ENCODE measurements at places on chromosomes 2 and 18. TPM values are rescaled to one million over a fixed set of nuclear protein-coding genes. Genes with fewer than 3 reads are reported as not detected.

LHCGR gene
- 0.92 TPM for total RNA-seq

MYL12A gene
- total RNA-seq = 219 TPM

IL1B gene
- 0.76 TPM for total RNA-seq

RHBDD1 gene
- 32.0 TPM for total RNA-seq

GLI2 gene
- total RNA-seq = 28.6 TPM

CCDC178 gene
- 0.74 TPM for total RNA-seq

CFAP221 gene
- 1.6 TPM for total RNA-seq

CCDC148 gene
- 3.1 TPM for total RNA-seq

UPP2 gene
- not detected for total RNA-seq

SCYGR4 gene
- total RNA-seq = not detected

ALLC gene
- total RNA-seq = not detected

REG1B gene
- total RNA-seq = not detected

HMSD gene
- total RNA-seq = 4.5 TPM

L3MBTL4 gene
- total RNA-seq = 4.6 TPM

MERTK gene
- 48.4 TPM for total RNA-seq

KYNU gene
- 1.8 TPM for total RNA-seq

TSPYL6 gene
- total RNA-seq = not detected

ATOH8 gene
- total RNA-seq = 13.7 TPM

TAF4B gene
- total RNA-seq = 5.1 TPM

ANKRD44 gene
- total RNA-seq = 3.1 TPM

IL1F10 gene
- not detected for total RNA-seq

COL3A1 gene
- total RNA-seq = 1,124 TPM

CERKL gene
- 2.9 TPM for total RNA-seq

CYRIA gene
- total RNA-seq = 6.5 TPM

ACTR3 gene
- total RNA-seq = 217 TPM

ABCG8 gene
- total RNA-seq = not detected

DSG3 gene
- total RNA-seq = 1.1 TPM

TPO gene
- 0.31 TPM for total RNA-seq

CABLES1 gene
- 11.4 TPM for total RNA-seq

SERPINB7 gene
- 78.2 TPM for total RNA-seq

KLHL29 gene
- 14.6 TPM for total RNA-seq

SOX11 gene
- total RNA-seq = 83.2 TPM

PCARE gene
- not detected for total RNA-seq

NEURL3 gene
- total RNA-seq = 2.5 TPM

SERPINB2 gene
- total RNA-seq = 45.2 TPM
